Neural crest cell (in vitro differentiated cells): ENCODE measurements at places on chromosomes 13 and 19. TPM values are rescaled to one million over a fixed set of nuclear protein-coding genes. Genes with fewer than 3 reads are reported as not detected.
A peak's percentile ranks its signal among the peaks of the same experiment; 100 is the strongest.

- H3K27ac ChIP-seq, result no peak overlapping the region
- peaks cover 53% of the 10 kb centered on the region for H3K27me3 ChIP-seq
- no peaks in the 10 kb centered on the region for H3K36me3 ChIP-seq
- no peak overlapping the region for H3K4me3 ChIP-seq
- no peak for DNase-seq
- H3K4me1 ChIP-seq, result no peaks in the 10 kb centered on the region
These were observed 20.1 kb upstream of the IGFL1 start for GRCh38 chr19:46209472-46209871.

DNA sequence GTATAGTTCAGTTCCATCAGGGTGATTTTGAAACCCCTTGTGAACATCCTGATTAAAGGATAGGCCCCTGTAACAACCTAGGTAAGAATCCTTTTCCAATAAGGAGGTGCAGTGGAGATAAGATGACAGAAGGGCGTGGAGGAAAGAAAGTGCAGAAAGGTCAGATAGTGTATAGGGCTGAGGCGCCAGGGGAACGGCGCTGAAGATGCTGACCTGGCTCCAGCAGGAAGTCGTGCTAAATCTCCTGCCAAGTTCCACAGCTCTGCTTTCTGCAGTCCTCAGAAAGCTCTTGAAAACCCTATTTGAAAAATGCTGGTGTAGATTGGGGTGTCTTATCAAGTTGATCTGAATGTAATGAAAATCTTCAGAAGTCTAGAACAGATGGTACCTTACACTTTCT, 221.7 kb downstream of the COG6 start:
- no peak overlapping the region for H3K27ac ChIP-seq
- no peak for DNase-seq

- H3K36me3 ChIP-seq, result no peaks in the 10 kb centered on the region
- H3K4me3 ChIP-seq, result no peak overlapping the region
- no peak overlapping the region for H3K27ac ChIP-seq
- H3K27me3 ChIP-seq, result peaks cover 2% of the 10 kb centered on the region
- DNase-seq, result peak; percentile 7
These were observed 361.8 kb downstream of the ZNF536 start for GRCh38 chr19:30733826-30734550.

GRCh38 chr19:27828829-27829228, 1384.1 kb downstream of the UQCRFS1 start:
- no peak overlapping the region for H3K27ac ChIP-seq
- H3K27me3 ChIP-seq, result no peaks in the 10 kb centered on the region
- H3K4me1 ChIP-seq, result no peaks in the 10 kb centered on the region
- no peak overlapping the region for H3K4me3 ChIP-seq
- no peak for DNase-seq
- no peaks in the 10 kb centered on the region for H3K36me3 ChIP-seq

DNA sequence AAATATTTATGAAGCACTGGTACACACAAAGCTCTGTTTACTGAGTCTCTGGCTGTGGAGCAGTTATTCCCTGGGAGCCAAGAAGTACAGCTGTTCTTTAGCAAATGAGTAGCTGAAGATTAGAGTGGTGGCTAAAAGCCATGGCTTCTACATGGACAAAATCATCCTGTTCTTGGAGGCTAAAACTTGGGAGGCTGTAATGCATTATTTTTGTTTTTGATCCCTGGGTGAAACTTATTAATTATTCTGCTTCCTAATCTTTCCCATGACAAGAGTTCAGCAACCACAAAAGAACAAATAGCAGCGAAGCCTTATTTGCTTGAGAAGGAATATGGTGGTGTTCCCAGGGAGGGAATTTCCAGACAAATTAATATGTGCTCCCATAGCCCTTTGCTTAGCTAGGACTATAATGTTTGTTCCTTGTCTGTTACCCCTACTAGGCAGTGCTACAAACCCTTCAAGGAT, 109.5 kb downstream of the DCT start:
- no peak for DNase-seq
- H3K27me3 ChIP-seq, result no peaks in the 10 kb centered on the region
- peaks cover 5% of the 10 kb centered on the region for H3K4me1 ChIP-seq
- no peak overlapping the region for H3K27ac ChIP-seq

- H3K4me3 ChIP-seq, result no peak overlapping the region
- H3K27me3 ChIP-seq, result no peaks in the 10 kb centered on the region
- no peak overlapping the region for H3K27ac ChIP-seq
- H3K36me3 ChIP-seq, result peaks cover 7% of the 10 kb centered on the region
These were observed 201.2 kb downstream of the GGACT start for GRCh38 chr13:100387416-100387815.

- H3K27me3 ChIP-seq, result no peaks in the 10 kb centered on the region
- no peak for DNase-seq
- no peaks in the 10 kb centered on the region for H3K4me1 ChIP-seq
- H3K27ac ChIP-seq, result no peak overlapping the region
These were observed 53.7 kb downstream of the RAB20 start for GRCh38 chr13:110507678-110508381.

GRCh38 chr13:51000571-51001260, 91.1 kb downstream of the RNASEH2B start:
- peaks cover 25% of the 10 kb centered on the region for H3K4me1 ChIP-seq
- DNase-seq, result no peak

Gene RFPL4A
- not detected in 2 replicates for total RNA-seq

Gene KCNK6
- not detected in 2 replicates for total RNA-seq

Gene GRIN2D
- 0.68 and 0.75 TPM in 2 replicates for total RNA-seq

Gene ITGBL1
- total RNA-seq, result not detected in 2 replicates

Gene KLK15
- total RNA-seq, result not detected in 2 replicates

Gene ZNF726
- total RNA-seq, result 0.37 and 0.59 TPM in 2 replicates
